Astrocyte (in vitro differentiated cells and primary cell): ENCODE measurements at places on chromosomes 4 and X. TPM values are rescaled to one million over a fixed set of nuclear protein-coding genes. Genes with fewer than 3 reads are reported as not detected.

The HSFX3 gene
- not detected in 2 replicates for total RNA-seq

The STAG2 gene
- 51.2 and 51.5 TPM in 2 replicates for total RNA-seq

The REELD1 gene
- total RNA-seq: not detected in 2 replicates

- DNase-seq: no peak
These were observed 37.3 kb downstream of the TSC22D3 start for GRCh38 chrX:107738272-107738671.

GRCh38 chrX:109441266-109441665, 40.6 kb downstream of the GUCY2F start:
- no peak for DNase-seq

DNA sequence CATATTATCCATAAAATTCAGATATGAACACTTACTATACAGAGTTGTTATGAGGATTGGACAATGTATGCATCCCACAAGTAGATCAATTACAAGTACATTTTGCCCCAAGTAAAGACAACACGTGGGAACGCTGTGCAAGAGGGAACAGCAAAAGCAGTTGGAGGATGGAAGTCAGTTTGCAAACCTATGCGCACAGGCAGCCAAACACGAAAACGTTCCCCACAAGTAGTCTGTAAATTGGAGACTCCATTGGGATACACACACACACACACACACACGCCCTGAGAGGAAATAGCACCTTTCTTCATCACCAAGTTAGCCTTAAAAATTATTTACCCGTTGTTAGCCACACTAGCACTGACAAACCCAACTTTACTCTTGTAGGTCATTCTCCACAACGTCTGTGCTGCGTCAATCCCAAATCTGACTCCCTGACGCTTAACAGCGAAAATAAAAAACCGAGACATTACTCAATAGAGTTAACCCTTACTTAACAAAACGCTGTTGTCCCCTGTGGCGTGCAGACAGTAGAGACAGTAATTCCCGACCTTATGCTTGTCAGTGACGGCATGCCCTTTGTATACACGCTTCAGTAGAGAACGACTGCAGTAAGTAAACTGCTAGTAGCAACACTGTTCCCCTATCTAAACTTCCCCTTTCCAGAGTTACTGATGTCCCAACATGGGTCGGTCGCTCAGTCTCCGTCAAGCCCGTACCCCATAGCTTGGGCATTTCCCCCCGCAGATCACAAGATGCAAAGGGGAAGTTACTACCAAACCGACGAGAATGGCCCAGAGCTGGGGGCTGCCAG, 730 bp downstream of the MANBA start:
- DNase-seq: peak; percentile 65

- DNase-seq: peak; percentile 54
These were observed 38.6 kb upstream of the MSMO1 start for GRCh38 chr4:165288639-165289422.

GRCh38 chr4:5037553-5038551, 13.4 kb upstream of the STK32B start:
- peak; percentile 94 for DNase-seq
